ENCODE measurements at places on chromosomes 5 and 9. TPM values are rescaled to one million over a fixed set of nuclear protein-coding genes. Genes with fewer than 3 reads are reported as not detected.

C5orf52 gene
- not detected for total RNA-seq

ZNF658 gene
- total RNA-seq = 4.8 TPM

LMX1B gene
- total RNA-seq = not detected

CATSPER3 gene
- total RNA-seq = 0.11 TPM

IL13 gene
- total RNA-seq = not detected

STX17 gene
- total RNA-seq = 16.9 TPM

MAST4 gene
- 4.2 TPM for total RNA-seq

FAM78A gene
- 0.38 TPM for total RNA-seq

ADAMTSL2 gene
- 0.11 TPM for total RNA-seq

SLC36A2 gene
- total RNA-seq = not detected

AGXT2 gene
- not detected for total RNA-seq

All from GM23248 (cell line).